ENCODE measurements at places on chromosomes 16 and 17.
A peak's percentile ranks its signal among the peaks of the same experiment; 100 is the strongest.

GRCh38 chr17:31291820-31292219, 5.2 kb downstream of the OMG start:
- DNase-seq, result no peak

DNA sequence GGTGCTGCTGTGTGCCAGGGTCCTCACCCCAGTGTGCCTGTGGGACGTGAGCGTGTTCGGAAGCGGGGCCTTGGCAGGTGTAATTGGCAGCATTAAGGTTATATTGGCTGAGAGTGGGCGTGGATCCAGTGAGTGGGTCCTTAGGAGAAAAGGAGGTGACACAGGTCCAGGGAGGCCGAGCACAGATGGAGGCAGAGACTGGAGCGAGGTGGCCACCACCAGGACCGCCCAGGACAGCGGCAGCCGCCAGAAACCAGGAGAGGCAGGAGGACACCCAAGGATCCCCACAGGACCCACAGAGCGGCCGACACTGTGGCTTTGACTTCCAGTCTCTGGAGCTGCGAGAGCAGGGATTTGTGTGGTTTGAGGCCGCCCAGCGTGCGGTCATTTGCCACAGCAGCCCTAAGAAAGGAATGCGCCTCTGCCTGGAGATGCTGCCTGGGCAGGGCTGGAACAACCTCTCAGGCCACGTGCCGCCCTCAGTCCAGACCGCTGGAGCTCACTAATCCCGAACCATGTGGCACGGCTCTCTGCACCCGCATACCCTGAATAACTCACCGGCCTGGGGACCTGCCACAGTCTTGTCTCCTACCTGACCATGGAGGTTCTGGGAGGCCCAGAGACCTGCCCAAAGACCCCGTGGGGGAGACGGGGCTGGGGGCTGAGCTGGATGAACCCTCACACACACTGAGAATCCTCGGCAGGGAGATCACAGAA, 45.4 kb downstream of the SOX8 start:
- peak; percentile 65 for DNase-seq

DNA sequence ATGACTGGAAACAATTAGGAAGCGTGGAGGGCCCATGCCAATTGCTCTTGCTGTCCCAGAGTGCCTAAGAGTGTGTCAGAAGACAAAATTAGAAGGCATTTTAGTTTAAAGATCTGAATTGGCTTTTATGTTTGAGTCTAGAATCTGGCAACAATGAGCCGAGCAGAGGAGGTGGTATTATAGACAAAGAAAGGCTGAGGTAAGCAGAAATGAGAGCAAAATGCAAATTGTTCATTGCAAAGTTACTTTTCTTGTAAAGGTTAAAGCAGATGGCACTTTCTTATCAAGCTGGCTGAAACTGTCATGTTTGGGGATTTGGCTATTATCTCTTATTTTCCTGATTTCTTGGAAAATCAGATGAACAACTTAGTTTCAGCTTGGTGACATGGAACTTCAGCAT, 3.3 kb downstream of the MYL4 start:
- no peak for DNase-seq

DNA sequence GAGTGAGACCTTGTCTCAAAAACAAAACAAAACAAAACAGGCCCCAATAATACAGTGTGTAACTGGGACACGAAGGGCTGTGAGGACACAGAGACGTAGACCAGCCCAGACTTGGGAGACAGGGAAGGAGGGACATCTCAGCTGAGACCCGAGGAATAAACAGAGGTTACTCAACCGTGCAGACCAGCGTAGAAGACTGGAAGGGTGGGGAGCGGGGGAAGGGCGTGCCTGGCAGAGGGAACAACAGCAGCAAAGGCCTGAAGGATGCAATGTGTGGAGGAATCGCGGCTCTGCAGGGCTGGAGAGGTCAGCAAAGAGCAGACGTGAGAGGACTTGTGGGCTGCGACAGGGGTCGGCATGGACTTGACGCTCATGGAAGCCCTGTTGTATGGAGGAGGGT, 11.6 kb upstream of the CES4A start:
- no peak for DNase-seq

DNA sequence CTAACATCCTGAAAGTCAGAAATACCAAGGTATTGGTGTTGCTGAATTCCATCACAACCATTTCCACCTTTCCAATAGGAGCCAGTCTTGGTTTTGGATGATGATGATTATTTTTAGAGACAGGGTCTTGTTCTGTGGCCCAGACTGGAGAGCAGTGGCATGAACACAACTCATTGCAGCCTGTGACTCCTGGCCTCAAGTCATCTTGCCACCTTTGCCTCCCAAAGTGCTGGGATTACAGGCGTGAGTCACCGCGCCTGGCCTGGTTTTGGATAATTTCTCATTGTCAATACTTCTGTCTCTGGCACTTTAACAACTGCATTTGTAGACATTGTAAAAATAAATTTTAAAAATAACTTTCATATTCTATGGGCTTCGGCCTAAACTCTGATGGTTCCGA, 22.6 kb downstream of the STAT5B start:
- DNase-seq, result no peak

- peak; percentile 93 for DNase-seq
These were observed at the start of gene NUP93 for GRCh38 chr16:56729735-56730662. Gene NUP93, plus strand, starts transcription at chr16:56730129. Its CDS starts 18,119 bp downstream, at chr16:56748248.

DNA sequence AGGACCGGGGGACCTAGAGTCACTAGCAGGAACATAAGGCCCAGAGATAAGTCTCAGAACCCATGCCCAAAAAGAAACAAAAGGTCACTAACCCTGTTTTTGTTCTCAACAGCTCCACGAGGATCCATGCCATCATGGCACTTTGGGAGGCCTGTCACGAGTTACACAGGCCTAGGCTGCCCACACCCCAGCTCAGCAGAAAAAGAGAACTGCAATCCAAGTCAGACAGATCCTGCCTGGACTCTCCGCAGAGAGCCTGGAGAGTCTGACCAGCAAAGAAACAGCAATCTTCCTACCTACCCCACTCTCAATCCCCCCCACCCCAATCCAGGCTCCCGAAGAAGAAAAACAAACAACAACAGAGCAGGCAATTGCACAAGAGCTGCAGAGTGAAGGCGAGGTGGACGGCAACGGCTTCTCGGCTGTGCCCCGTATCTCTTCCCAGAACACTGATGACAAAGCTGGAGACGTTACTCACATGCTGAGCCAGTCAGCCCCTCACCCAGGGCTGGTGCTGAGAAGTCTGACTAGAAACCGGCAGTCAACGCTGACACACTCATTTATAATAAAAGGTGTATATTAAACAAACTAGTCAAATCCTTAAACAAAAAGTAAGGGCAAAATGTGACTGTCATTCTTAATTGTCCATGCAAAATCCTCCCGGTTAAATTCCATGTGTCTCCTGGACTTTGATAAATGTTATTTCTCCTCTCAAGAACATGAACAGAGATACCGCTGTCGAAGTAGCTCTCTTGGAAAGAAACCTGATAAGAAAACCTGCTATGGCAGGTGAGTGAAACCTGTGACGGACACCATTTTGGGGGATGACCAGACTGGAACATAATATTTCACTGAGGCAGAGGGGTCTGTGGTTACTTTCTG, 89.3 kb downstream of the SMG6 start:
- peak; percentile 73 for DNase-seq

DNA sequence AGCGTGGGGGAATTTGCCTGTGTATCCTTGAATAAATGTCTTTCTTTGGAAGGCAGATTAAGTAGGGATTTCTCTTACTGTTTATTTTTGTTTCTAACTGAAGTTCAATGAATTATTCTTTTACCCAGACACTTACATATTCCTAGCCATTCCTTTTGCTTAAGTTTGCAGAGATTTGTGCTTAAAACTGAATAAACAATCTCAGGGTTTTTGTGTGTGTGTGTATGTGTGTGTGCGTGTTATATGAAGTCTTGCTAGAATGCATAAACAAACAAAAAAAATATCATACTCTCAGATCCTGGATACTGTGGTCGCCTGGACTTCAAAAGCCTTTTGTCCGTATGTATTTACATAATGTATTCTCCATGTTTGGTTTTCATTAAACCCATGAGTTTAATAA, 672.8 kb downstream of the MAF start:
- DNase-seq, result no peak

GRCh38 chr17:18260332-18261145, at the start of gene MIEF2:
Gene MIEF2, plus strand, starts transcription at chr17:18260662. Its CDS starts 2,059 bp downstream, at chr17:18262721.
- DNase-seq, result peak; percentile 90

All from RPMI7951 (cell line).